ENCODE measurements at places on chromosomes 1 and 21.

DNA sequence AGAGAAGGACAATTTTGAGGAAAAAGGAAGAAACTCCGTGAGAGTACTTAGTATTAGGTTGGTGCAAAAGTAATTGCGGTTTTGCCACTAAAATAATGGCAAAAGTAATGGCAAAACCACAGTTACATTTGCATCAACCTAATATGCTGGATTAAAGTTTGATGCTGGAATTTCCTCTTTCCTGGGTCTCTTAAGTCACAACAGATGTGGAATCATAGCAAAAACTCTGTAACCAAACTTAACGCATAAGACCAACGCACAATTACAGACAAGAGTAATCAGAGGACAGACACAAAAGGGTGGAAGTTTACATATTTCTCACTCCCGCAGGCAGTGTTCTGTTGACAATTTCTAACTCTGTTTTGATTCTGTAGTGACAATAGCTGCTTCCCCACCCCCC, 182.4 kb downstream of the BACH1 start:
- DNase-seq = no peak

DNA sequence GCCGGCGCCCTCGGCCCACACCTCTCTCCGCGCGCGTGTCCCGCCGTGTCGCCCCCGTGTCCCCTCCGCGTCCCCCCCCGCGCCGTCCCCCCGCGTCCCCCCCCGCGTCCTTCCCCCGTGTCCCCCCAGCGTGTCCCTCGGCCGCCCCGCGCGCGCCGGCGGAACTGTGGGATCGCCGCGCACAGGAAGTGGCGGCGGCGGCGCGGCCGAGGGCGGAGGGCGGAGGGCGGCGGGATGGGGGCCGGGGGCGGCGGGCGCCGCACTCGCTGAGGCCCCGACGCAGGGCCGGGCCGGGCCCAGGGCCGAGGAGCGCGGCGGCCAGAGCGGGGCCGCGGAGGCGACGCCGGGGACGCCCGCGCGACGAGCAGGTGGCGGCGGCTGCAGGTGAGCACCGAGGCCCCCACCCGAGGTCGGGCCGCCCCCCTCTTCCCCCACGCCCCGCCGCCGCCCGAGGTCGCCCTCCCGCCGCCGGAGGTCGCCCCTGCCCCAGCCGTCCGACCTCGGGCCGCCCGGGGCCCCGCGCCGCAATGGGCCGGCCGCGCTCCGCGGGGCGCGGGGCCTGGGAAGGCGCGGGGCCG, at the start of gene AGPAT3:
Gene AGPAT3 (plus strand): TSS at position 262 of the 578 bp plus-strand sequence. CDS start 94,459 bp downstream, outside the sequence.
- DNase-seq = no peak

- DNase-seq = no peak
Measured at GRCh38 chr1:220529521-220530020, 1.6 kb downstream of the MARK1 start.

DNA sequence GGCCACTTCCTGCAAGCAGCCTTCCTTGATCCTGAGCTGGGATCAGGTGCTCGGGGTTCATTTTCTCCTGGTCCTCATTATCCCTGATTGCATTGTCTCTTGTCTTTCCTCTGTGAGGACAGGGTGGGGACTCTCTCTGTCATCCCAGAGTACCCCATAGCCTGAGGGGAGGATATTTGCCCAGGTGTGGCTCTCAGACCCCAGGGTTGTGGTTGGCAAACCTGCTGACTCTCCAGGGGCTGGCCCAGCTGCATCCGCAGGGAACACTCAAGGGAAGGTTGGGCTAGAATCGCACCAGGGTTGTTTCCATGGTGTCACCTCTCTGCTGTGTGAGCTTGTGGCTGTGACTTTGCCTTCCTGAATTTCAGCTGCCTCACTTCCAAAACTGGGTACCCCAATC, 276.8 kb upstream of the C1orf174 start:
- no peak for DNase-seq

- DNase-seq = no peak
Measured at GRCh38 chr1:8477983-8478362, 160.1 kb downstream of the SLC45A1 start.
